ENCODE measurements at places on chromosomes 2 and 18.

- DNase-seq: no peak
Observed at GRCh38 chr2:238936162-238937052, 88.5 kb downstream of the TWIST2 start.

- no peak for DNase-seq
Observed at GRCh38 chr2:186603286-186603685, 13.4 kb downstream of the ITGAV start.

- DNase-seq: no peak
Observed at GRCh38 chr18:58507880-58508279, 121.0 kb downstream of the ALPK2 start.

DNA sequence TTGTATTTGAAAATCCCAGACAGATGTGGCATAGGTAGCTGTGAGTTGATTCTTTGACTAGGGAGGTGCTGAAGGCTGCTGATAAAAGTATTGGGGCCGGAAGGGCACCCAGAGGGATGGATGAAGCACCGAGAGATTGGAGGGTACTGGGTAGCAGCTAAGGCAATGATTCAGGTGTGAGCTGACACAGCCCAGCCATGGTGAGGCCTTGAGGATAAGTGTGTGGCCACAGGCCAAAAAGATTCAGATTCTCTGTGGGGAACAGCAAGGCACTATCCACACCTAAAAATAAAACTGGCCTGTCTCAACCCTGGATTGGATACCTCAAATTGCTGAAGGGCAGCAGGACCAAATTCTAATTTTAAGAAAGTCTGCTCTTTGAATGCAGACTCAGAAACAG is 35.2 kb downstream of the RDH14 start:
- DNase-seq: no peak

DNA sequence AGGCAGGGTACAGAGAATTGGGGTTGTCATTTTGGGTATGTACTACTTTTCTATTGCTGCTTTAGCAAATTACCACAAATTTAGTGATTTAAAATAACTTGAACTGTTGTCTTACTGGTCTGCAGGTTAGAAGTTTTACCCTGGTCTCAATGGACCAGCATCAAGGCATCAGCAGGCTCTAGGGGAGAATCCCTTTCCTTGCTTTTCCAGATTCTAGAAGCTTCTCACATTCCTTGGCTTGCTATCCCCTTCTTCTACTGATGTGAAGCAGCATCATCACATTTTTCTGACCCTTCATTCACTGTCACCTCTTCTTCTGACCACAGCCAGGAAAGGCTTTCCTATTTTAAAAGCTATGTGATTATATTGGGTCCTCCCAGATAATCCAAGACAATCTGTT is 237.8 kb upstream of the RBMS1 start:
- DNase-seq: no peak

GRCh38 chr2:56287508-56287907 is 103.7 kb downstream of the CCDC85A start:
- no peak for DNase-seq

DNA sequence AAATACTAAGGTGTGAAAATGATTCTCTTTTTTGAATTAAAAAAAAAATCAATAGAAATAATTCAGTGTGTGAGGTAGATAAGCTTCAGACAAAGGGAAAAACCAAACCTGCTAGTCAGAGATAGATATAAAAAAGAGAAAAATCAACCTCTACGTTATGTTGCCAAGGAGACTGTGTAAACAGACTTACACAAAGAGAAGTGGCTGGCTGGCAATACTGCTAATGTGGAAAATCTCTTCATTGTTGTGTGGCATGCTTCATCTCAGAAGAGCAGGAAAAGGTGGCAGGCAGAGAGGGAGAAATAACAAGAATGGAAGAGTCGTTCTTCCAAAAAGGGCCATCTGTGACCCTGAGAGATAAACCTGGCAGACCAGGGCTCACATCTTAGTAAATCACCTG is 200.8 kb downstream of the SLC8A1 start:
- no peak for DNase-seq

GRCh38 chr2:118730405-118730804 is 117.0 kb downstream of the EN1 start:
- DNase-seq: no peak

DNA sequence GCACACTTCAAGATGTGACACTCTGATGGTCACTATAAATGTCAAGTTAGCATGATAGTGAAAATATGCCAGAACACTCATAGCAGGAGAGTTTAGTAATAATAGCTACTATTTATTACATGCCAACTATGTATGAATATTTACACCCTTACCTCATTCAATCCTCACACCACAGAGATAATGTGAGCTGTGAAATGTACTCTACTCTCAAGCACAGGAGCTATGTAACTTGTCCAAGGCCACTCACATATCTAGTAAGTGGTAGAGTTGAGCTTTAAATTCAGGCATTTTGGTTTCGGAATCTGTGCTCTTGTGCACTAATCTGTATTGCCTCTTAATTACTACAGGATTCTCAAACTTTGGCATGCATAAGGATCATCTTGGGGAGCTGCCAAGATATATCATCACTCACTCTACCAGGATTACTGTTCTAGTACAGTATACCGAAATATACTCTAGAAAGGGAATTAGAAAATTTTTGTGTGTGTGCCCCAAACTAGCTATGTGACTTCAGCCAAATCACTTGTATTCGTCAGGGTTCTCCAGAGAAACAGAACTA is 154.3 kb downstream of the PLCL1 start:
- DNase-seq: no peak

DNA sequence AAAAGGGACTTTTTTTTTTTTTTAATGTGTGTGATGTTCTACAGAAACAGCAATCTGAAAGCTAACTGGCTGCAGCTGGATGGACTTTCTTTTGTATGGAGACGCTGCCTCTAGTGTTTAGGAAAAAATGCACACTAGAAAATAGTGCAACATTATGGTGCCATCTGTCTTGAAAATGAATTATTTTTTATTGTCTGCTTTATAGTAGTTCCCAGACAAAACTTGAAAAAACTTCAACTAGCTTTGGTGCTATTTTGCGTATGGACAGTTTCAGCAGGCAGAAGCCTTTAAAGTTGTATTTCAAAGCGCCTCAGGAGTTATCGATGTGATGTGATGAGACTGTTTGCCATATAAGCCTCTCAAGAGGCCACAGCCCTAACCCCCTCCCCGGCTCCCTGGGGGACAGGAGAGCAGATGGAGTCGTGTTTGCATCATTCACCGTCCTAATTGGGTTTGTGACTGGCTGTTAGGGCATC is 86.9 kb downstream of the LTBP1 start:
- no peak for DNase-seq

DNA sequence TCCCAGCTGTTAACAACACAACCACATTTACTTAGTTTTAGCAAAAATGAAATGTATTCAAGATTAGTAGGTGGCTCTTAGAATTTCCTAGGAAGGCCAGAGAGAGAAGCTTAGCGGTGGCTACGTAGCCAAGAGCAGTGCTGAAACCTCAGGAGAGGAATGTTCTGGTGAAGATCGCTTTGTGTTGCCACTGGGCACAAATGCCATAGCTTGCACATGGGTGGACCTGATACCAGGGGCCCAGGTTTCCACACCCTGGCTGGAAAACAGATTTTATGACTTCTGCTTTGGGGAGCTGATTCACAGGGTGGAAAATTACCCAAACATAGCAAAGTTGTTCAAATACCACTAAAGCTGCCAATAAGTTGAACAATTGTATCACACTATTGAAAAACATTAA is 43.4 kb downstream of the THUMPD2 start:
- DNase-seq: no peak

DNA sequence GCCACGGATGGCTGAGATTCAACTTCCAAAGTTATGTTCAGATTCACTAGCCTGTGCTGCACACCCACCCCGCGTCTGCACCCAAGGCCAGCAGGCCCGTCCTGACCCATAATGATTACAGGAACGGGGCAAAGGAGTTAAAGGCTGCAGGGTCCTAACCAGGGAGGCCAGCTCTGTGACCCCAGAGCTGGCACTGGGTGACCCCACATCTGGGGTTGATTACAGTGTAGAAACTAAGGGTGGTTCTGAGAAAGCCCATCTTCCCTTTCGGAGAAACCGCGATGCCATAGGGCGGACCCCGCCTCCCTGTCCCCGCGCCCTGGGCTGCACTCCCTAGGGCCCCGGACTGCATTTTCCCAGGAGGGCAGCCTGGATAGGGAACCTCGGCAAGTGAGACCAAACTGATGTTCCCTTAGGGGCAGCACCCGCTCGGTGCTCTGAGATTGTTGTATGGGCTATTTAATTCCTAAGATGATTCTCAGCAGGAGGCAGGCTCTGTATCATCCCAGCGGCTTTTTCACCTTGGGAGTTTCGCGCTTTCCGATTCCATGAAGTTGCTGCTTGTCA is 2.2 kb upstream of the GPR148 start:
- no peak for DNase-seq

- DNase-seq: no peak
Observed at GRCh38 chr2:109185821-109186570, 57.0 kb downstream of the SH3RF3 start.

Data from activated CD4-positive, alpha-beta T cell treated with anti-CD3 and anti-CD28 coated beads, Interleukin-10, Interleukin-2, amounts not matched to agents 100 ng/mL and 50 ng/mL, durations not matched to agents 16 hours and 8 hours (primary cell).